ENCODE measurements at places on chromosomes 2 and 18.

DNA sequence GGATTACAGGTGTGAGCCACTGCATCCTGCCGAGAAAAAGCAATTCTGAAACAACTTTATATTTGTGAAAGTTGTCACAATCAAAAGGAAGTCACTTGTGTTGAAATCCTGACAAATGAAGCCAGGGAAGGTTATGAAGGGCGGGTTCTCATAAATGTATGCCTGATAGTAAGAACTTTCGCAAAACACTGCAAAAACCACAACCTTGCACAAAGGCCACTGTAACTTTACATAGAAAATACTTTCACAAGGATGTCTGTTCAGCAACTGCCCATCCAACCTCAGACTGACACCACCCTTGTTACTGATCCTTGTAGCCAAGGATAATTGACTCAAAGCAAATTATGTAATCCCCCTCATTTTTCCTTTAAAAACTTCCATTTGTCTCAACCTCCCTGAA lies 90.6 kb downstream of the SLC4A3 start:
- peak; percentile 3 for DNase-seq

DNA sequence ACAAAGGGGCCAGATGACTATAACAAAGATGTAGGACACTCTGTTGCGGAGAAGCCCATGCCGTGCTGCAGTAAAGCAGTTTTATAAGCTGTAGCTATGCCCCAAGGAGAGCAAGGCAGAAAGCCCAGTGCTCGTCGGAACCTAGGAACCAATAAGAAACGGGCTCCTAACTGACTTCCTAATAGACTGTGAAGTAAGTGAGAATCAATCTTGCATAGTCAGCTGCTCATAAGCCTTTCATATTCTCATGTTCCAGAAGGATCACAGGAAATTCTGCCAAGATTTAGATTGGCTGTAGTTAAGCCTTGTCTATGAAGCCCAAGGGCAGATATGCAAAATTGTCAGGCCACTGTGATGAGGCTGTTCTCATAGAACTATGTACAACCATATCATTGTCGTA lies 98.4 kb downstream of the RTTN start:
- no peak for DNase-seq

DNA sequence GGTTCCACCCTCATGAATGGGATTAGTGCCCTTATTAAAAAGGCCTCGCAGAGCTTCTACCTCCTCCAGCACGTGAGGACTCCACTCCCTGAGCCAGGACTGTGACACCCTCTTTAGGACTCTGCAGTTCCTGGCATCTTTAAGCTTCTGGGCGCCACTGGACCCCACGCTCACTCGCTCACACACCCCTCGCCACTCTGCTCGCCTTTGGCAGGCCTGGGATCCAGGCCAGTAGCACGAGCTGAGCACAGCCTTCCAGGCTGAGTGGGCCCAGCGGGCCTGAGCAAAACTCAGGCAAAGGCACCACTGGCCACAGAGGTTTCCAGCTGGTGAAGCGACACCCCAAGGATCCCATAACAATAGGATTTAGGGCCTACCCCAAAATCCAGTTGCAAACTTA lies 107.9 kb upstream of the GPC1 start:
- DNase-seq, result no peak

GRCh38 chr2:208879666-208880065 lies 473.1 kb downstream of the PTH2R start:
- DNase-seq, result no peak

GRCh38 chr18:56907771-56908170 lies 239.1 kb upstream of the BOD1L2 start:
- DNase-seq, result no peak

- peak; percentile 53 for DNase-seq
These were observed 196.0 kb upstream of the SPHKAP start for GRCh38 chr2:228377533-228377932.

DNA sequence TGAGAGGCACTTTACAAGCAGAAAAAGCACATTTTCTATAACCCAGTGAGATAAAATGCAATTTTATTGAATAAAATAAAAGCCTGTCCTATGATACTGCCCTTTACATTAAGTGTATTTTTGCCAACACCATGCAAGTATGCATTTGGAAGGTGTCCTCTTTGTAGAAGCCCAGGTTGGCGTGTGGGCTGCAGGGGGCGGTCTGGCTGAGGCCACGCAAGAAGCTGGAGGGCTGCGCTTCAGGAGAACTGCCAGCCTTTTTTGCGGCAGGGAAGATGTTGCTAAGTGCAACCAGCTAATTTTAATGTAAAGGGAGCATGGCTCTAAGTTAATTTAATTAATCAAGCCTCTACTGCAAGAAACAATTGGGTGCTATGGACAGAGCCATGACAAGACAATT lies 562.8 kb upstream of the SALL3 start:
- DNase-seq, result no peak

GRCh38 chr2:150378686-150379085 lies 108.8 kb downstream of the RND3 start:
- DNase-seq, result no peak

DNA sequence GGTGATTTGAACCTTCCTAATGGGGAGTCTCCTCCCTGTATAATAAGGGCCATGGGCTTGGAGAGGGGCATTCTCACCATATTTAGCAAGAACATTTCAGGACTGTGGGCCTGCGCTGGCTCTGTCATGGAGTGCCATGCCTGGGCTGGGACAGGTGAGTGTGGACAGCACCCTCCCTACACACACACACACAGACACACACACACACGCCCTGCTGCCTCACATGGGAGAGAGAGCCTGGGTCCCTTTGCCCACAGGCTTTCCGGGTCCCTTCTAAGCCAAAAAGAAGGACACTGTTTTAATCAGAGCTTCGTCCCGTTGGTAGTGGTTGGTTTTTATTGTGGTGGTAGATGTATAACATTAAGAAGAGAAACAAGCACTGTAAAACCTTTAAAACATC lies 31.4 kb upstream of the TMEM87B start:
- DNase-seq, result no peak

GRCh38 chr2:160694221-160694620 lies 200.6 kb upstream of the RBMS1 start:
- DNase-seq, result no peak

DNA sequence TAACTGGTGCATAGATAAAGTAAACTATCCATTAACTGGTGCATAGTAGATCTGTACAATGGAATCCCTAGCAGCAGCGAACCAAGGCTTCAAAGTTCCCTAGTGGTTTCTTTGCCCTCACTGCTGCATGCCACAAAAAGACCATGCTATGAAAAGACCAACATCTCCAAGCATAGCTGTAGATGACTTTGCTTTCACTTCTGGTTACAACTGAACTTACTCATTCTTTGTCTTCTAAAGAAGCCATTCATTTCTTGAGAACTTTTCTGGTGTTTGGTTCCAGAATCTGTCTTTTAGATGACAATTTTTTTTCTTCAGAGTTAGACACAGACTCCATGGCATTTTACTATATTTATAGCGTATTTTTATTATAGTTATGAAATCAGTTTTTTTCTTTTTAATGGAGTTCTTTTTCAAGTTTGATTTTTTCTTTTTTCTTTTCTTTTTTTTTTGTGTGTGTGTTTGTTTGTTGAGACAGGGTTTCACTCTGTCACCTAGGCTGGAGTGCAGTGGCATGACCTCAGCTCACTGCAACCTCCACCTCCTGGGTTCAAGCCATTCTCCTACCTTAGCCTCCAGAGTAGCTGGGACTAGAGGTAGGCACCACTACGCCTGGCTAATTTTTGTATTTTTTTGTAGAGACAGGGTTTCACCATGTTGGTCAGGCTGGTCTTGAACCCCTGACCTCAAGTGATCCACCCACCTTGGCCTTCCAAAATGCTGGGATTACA lies 63.6 kb downstream of the SLC35F5 start:
- no peak for DNase-seq

- peak; percentile 60 for DNase-seq
These were observed 656.4 kb downstream of the MBD2 start for GRCh38 chr18:53567929-53568574.

GRCh38 chr2:113228351-113228750 lies 50.4 kb downstream of the PAX8 start:
- no peak for DNase-seq

GRCh38 chr2:191202209-191202721 lies 42.9 kb upstream of the MYO1B start:
- no peak for DNase-seq

DNA sequence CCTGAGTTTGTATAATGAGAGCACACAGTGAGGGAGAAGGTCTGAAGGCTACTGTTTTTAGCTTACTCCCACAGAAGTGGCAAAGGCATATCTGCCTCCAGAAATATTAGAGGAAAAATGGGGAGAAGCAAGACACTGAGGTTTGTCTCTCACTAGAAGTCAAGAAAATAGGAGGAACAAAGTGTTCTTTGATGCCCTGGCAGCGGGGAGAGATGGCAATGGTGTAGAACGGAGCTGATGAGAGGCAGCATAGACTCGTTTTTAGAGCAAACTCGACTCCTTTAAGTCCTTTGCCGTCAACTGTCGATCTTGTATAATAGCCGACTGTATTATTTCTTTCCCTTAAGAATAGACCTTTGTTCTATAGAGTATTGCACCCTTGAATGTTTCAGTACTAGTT lies 73.8 kb downstream of the ANKRD44 start:
- DNase-seq, result no peak

DNA sequence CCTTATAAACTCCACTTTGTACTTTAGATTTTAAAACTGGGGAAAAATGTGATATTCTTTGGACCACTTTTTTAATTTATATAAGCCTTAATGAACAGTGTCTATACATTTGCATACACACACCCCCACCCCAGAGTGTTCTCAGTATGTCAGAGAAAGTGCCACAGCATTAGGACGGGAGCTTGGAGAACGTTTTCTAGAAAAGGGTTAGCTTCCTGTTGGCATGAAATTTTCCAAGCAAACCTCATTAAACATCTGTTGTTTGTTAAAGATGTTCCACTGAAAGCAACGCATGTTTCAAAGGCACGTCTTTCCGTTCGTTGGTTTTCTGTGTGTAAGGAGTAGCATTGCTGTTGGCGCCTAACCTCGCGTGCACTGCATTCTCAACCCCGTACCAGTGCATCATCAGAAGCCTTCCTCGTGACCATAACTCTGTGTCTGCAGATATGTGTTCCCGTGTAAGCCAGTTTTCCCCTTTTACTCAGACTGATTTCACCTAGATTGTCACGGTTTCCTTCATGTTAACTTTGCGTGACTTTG lies 228.5 kb downstream of the ALPK2 start:
- DNase-seq, result no peak

GRCh38 chr2:74414881-74415761 lies 6.3 kb downstream of the C2orf81 start:
- DNase-seq, result no peak

DNA sequence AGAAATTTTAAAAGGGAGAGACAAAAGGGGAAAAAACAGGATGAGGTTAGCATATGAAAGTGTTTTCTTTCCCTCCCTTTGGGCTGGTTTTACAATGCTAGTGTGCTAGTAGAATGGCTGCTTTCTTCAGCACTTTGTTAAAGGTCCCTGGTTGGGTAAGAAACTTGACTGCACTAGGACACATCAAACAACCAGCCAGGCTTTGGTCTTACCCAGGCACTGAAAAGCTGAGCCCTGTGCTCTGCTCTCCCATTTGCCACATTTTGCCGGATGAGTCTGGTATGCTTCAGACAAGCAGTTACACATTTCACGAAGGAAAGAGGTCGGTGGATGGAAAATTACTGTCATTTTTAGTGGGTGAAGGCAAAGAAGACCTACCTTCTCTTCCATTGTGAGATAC lies 242.0 kb downstream of the DPP10 start:
- no peak for DNase-seq

DNA sequence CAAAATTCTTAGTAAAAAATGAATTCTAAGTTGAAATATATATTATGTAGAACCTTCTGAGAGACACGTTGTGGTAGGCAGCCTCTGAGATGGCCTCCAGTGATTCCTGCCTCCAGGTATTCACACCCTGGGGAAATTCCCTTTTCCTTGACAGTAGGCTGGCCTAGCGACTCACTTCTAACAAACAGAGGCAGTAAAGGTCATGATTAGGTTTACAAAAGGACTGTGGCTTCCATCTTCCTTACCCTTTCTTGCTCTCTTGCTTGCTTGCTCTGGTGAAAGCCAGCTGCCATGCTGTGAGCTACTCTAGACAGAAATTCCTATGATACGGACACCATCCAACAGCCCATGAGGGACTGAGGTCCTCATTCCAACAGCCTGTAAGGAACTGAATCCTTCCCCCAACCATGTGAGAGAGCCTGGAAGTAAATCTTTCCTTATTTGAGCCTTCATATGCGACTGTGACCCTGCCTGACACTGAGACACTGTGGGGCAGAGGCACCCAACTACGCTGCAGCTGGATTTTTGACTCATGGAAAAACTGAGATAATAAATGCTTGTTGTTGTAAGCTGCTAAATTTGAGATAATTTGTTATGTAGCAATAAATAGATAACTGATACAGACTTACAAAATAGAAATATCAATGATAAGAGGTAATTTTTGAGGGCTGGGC lies 32.7 kb upstream of the SERTAD2 start:
- DNase-seq, result no peak

DNA sequence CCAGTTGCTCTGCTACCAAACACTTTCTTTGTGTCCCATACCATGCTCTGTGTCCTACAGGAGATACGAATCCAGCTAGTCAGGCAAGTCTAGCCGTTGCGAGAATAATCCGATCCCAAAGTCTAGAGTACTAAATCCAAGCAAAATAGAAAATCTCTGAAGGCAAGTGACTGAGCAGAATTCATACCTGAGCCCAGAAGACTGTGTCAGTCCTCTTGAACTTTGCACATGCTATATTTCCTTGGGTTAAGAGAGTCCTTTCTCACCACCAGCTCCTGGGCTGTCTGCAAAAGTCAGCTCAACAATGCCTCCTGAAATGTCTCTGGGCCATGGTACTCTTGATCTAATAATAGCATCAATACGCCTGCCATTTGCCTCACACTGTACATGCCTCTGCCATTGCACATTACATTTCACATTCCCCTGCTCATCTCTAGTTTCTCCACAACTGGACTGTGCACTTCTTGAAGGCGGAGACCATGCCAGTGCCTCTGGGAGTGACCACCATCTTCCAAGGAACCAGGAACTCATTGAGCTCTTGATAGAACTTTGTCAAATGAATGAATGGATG lies 265.8 kb upstream of the ID2 start:
- DNase-seq, result no peak

GRCh38 chr2:221461901-221462300 lies 110.2 kb downstream of the EPHA4 start:
- no peak for DNase-seq

DNA sequence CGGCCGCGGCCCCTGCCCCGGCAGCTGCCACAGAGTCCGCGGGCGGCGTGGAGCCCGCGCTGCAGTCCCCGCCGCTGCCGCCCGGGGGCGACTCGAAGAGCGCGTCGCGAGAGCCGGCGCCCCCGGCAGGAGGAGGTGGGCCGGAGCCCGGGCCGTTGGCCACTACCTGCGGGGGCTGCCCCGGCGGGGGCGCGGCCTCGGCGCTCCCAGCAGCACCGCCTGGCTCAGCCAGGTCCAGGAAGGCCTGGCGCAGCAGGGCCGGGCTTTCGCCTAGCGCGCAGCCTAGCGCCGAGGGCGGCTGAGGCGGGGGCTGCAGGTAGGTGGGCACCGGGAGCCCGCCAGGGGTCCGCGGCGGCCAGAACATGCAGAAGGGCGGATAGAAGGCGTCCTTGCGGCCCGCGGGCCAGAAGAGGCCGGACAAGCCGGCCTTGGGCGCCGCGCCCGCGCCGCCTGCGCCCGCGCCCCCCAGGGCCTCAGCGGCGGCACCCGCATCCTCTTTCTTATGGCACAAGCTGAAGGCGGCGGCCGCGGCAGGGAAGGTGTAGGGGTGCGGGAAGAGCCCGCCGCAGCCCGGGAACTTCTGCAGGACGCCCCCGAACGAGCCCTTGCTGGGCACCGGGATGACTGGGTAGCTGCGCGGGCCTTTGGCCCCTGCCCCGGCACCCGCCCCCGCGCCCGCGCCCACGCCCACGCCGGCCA lies 3.9 kb downstream of the SKOR2 start:
- DNase-seq, result no peak

Data from Kasumi-1 (cell line).